ENCODE measurements at places on chromosomes 16 and 17.

- DNase-seq, result no peak
Measured at GRCh38 chr16:67014634-67015312, 14.2 kb upstream of the CBFB start.

DNA sequence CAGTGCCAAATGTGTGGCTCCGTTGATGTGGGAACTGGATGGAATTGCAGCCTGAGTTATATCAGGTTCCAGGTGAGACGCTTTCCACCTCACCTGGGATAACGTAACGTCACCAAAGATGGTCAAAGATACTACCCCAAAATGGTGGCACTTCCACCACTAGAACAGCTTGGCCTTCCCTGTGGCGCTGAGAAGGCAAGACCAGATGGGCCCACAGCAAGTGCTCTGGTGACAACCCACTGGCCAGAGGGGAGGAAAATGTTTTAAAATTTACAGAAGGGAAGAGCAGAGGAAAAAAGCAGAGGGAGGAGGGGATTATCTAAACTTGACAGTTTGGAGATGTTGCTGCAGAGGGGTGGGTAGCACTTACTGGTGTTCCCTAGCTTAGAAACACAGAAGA, 7.5 kb upstream of the ITGA2B start:
- no peak for DNase-seq

- DNase-seq, result no peak
Measured at GRCh38 chr17:382644-383533, 30.3 kb upstream of the RPH3AL start.

DNA sequence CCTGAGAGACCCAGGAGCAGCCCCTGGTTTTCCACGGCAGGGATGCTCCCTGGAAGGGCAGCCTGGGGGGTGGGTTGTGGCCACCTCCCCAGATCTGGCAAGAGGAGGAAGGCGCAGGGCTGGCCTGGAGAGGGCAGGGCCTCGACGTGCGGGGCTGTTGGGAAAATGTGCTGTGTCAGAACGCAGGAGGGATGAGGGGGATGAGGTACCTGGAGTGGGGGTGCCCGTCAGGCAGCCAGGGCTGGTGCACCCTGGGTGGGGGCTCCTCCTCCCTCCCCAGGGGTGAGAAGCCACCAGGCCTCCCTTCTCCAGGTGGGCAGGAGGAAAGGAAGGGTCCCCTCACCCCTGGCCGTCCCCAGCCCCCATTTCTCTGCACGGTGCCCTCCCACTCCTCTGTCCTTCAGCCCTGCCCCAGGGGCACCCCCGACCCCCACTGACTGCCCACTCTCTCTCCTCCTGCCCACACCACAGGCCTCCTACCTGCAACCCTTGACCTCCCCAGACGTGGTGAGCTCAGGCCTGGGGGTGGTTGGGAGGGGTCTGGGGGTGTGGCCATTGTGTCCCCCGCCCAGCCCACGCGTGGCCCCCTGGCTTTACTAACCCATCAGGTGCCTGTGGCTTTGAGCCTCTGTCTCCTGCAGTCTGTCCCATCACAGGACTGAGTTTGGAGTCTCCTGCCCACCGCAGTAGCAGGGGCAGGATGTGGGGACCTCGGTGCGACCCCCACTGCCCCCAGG, 39.6 kb downstream of the BAHCC1 start:
- no peak for DNase-seq

DNA sequence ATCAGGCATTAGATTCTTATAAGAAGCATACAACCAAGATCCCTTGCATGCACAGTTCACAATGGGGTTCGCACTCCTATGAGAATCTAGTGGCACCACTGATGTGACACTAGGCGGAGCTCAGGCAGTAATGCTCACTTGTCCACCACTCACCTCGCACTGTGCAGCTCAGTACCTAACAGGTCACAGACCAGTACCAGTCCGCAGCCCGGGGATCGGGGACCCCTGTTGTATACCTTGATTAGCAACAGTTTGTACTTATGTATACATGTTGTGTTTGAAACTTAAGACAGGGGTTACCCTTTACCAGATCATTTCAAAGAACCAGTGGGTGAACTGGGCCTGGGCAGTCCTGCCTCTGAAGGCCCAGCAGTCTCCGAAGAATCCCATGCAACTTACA, 103.7 kb downstream of the PMP22 start:
- DNase-seq, result no peak

GRCh38 chr17:19670908-19671307, 22.4 kb downstream of the ALDH3A2 start:
- DNase-seq, result no peak

DNA sequence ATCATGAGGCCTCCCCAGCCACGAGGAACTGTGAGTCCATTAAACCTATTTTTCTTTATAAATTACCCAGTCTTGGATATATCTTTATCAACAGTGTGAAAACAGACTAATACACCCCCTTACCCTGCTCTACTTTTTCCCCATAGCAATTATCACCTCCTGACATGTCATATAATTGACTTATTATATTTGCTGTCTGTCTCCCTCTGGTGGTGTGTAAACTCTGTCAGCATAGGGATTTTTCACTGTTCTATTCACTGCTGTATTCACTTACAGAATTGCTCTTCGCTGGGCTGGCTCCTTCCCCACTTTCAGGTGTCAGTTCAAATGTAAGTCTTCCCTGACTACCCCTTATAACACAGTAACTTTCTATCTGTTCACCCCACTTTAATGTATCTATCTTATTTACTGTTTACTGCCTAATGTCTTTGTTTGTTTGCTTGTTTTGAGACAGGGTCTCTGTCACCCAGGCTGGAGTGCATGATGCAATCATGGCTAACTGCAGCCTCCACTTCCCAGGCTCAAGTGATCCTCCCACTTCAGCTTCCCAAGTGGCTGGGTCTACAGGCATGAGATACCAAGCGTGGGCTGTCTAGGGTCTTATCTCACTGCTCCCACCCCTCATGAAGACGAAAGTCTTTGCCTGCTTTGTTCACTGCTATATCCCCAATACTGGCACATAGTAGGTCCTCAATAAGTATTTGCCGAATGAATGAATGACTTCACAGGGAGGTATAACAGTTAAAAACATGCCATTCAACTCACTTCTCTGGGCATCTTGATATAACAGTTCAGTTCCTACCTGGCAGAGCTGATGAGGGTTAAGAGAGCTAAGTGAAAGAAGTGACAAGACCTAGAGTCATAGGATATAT, 52.4 kb upstream of the CDH3 start:
- DNase-seq, result no peak

- DNase-seq, result peak; percentile 50
Measured at GRCh38 chr16:85029408-85029784, 1.8 kb downstream of the KIAA0513 start.

DNA sequence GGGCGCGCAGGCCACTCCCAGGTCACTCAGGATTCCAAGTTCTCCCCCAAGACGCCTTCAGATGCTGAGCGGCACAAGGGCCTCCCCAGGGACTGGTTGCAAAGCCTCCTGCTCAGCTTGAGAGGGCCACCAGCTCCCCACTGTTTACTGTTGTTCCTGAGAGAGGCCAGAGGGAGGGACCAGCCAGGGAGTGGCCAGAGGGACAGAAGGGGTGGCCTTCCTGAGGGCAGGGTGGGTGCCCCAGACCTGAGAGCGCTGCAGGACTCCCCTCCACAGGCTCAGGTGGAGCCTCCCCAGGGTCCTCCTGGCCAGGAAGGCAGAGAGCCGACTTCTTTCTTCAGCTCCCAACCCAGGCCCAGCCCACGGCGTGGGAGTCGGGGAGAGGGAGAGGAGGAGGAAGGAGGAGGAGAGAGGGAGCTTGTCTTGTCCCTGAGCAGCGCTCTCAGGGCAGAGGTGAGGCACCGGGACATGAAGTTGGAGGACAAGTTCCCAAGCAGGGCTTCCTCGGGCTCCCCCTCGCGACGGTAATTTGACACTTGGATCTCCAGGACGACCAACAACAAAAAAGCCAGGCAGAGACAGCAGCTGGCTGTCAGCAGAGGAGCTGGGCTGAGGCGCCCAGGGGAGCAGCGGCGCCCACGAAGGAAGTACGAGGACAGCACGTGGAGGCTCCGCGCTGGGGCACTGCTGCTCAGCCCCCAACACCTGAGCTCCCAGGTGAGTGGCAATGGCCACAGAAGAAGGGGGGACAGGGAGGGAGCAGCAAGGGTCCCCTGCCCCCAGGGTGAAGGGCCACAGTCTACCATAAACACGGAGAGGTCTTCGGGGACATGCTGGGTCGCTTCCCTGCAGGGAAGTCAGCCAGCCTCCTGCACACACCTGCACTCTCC, 497 bp downstream of the SMIM5 start:
- DNase-seq, result no peak

- DNase-seq, result no peak
Measured at GRCh38 chr16:50050802-50051201, 15.0 kb upstream of the HEATR3 start.

GRCh38 chr16:14148016-14148415, 76.9 kb downstream of the MRTFB start:
- no peak for DNase-seq

- no peak for DNase-seq
Measured at GRCh38 chr16:65229191-65229662, 107.4 kb upstream of the CDH11 start.

DNA sequence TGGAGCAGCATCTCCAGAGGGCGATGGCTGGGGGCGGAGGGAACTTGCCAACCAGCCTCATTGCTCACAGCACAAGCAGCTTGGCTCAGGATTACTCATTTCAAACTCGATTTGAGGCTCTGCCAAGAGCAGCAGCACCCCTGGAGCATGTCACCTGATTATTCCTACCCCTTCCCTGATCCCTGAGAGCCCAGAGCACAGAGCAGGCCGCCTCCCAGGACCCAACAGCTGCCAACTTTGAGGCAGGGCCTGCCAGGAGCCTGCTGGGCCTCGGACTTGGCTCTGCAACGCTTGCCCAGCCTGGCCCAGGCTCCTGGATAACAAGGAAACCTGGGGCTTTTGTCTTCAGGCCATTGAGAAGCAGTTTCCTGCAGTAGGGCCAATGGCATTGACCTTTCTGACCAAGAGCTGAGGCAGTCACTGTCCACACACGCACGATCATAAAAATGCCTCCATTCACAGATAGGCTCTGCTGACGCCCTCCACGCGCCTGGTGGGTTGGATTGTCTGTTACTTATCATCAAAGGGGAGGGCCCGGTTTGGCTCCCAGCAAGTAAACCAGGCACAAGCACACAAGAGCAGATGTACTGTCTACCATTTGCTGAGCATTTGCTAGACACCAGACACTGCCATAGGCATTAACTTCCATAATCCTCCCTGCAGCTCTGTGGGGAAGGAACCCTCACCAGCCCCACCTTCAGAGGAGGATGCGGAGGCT, 406.6 kb upstream of the EEF2KMT start:
- no peak for DNase-seq

All from stimulated activated CD4-positive, alpha-beta T cell treated with anti-CD3 and anti-CD28 coated beads, TNF-alpha, amount 100 ng/mL, for 48 hours (primary cell).